ENCODE measurements at places on chromosomes 5 and 9.

DNA sequence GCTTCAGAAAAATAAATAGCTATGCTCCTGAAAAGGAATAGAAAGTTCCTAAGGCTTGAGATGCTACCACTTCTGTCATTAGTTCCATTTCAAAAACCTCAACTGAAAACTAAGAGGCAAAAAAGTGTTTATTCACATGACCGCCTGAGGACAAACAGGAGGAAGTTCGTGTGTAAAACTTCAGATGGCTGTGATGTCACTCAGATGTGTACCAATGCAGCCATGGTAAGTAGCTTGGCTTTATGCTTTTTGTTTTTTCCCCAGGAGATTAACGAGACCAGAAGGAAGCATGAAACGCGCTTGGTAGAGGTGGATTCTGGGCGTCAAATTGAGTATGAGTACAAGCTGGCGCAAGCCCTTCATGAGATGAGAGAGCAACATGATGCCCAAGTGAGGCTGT, 33.0 kb downstream of the LMNB1 start:
- DNase-seq = no peak

GRCh38 chr5:40736103-40736875, 19.5 kb downstream of the TTC33 start:
- no peak for DNase-seq

DNA sequence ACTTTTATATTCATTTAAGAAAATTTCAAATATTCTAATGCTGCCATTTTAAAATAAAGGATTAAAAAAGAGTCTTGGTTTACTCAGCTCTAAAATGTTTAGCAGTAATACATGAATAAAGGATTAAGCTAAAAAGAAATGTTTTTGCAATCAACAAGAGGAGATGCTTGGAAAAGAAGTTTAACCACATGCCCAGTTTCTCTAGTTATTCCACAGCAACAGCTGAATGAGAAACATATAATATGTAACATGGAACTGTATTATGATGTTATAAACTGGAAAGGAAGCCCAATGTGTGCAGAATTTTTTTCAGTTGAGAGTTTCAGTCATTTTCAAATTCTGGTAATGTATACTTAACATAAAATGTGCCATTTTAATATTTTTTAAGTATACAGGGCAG, 76.5 kb upstream of the ALDH1A1 start:
- no peak for DNase-seq

DNA sequence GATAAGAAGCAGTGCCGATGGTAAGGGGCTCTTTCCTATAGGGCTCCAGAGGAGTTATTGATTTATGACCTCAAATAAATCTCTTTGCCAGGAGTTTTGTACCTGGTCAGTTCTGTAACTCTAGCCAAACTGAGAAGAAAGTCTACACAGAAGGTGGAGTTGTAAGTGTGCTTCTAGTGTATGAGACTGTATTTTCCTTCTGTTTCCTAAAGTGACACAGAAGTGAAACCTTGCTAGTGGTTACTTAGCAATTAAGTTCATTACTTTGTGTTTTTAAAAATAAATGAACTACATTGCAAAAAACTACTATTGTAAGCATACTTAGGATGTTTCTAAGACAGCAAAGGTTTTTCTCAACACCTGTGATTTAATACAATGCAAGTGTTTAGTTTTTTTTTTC, 48.7 kb upstream of the ACTBL2 start:
- no peak for DNase-seq

DNA sequence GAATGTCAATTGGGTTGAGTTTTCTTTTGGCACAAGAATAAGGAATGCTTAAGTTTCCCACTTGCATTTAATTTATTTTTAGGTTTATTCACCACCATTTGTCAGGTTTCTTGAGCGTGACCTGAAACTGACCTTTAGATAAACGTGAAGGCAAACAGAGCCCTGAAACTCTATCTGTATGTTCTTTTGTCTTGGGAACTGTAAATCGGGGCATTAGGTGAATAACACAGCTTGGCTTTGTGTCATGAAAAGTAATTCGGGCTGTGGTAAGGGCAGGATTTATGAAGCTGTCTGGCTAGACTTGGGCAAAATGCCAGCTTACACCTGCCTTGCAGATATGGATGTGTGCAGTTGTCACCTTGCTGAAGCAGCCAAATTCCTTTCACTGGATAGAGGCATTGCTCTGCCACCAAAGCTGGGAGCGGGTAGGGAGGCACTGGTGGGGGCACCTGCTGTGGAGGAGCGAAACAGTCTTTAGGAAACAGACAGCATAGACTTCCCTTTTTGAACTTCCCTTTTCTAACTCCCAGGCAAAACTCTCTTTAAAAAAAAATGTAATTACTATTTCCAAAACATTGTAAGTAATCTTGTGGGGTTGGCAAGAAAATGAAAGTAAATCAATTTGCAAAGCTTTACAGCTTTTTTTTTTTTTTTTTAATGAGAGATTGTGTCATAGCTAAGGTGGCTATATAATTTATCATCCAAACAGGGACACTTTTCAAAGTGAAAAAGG, 545.2 kb downstream of the CSNK1G3 start:
- no peak for DNase-seq

GRCh38 chr5:53481887-53482716, 1.7 kb downstream of the FST start:
- no peak for DNase-seq

- no peak for DNase-seq
These were observed 142.0 kb downstream of the ZCCHC7 start for GRCh38 chr9:37262410-37262809.

DNA sequence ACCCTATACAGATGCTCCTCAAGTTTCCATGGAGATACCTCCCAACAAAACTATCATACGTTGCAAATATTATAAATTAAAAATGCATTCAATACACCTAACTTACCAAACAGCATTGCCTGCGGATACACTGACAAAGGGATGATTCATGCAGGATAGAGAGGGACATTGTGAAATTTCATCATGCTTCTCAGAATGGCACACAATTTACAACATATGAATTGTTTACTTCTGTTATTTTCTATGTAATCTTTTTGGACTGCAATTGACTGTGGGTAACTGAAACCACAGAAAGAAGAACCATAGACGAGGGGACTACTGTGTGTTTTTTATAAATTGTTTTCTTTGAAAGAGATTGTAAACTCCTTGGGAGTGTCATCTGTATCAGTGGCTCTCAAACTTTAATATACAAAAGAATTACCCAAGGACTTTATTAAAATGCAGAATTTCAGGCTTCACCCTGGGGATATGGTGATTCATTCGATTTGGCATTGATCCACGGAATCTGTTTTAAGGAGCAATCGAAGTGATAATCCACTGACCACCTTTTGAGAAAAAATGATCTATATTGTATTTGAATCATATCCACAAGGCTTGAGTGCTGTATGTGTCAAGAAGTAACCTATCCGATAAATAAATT, 146.4 kb downstream of the SGCD start:
- DNase-seq = no peak

DNA sequence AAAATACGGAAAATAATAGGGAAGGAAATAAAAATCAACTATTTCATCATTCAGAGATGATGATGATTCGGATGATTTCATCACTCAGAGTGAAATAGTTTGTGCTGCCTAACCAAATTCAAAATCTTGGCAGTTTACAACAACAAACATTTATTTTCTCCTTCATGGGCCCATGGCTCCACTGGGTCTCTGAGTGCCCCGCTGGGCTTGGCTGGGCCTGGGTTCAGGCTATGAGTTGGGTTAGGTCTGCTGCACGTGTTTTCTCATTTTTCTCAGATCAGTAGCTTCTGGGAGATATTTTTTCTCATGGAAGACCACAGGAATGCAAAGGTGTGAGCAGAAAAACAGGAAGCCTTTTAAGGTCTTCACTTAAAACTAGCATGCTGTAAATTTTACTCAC, 24.0 kb upstream of the F2RL1 start:
- DNase-seq = no peak

DNA sequence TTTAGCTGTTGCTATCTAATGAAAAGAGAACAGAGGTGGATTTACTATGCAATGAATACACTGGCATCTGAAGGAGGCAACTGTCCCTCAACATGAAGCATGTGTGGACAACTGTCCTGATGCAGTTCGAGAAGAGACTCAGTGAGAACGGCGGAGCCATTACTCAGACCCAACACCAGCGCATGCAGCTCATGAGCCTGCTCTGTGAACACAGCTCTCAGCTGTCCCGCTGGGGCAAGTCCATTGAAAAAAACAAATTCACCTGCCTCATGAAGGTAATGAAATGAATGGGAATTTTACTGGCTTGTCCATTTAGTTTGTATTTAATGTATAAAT, 78.8 kb downstream of the SPTLC1 start:
- DNase-seq = no peak

- DNase-seq = no peak
These were observed 83.7 kb upstream of the IL12B start for GRCh38 chr5:159414021-159414420.

GRCh38 chr5:83745816-83746215, 25.2 kb upstream of the HAPLN1 start:
- no peak for DNase-seq

Measured in non-pigmented ciliary epithelial cell (primary cell).